ENCODE measurements at places on chromosomes 1 and 21. TPM values are rescaled to one million over a fixed set of nuclear protein-coding genes. Genes with fewer than 3 reads are reported as not detected.

DNA sequence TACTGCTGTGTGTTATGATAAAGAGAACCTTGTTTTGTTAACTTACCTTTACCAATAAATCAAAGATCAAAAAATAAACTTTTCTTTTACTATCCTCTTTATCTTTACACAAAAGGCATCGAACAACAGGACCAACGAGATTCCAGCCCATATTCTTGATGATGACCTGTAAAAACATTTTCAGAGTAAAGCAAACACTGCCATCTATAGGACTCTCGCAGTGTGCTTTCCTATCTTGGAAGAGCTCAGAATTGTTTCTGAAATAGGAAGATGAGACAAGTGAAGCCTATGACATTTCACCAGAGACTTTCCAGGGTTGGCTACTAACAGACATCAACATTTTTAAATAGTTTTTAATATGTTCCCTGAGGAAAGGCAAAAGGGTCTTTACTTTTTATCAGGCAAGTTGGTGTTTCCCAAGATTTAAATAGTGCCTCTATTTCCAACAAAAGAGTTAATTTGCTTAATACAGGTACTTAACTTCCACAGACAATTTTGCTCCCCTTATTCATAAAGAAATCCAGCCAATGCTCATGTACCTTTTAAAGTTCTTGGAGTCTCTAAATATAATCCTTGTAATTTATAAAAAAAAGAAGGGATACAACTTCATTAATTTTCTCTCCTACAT lies 7.3 kb downstream of the GLMN start:
- H3K36me3 ChIP-seq, result peaks cover 3% of the 10 kb centered on the region
- no peaks in the 10 kb centered on the region for H3K27me3 ChIP-seq
- no peak overlapping the region for H3K27ac ChIP-seq
- H3K4me3 ChIP-seq, result no peak overlapping the region

PTPRU gene
- 17.4 TPM for polyA plus RNA-seq

DNA sequence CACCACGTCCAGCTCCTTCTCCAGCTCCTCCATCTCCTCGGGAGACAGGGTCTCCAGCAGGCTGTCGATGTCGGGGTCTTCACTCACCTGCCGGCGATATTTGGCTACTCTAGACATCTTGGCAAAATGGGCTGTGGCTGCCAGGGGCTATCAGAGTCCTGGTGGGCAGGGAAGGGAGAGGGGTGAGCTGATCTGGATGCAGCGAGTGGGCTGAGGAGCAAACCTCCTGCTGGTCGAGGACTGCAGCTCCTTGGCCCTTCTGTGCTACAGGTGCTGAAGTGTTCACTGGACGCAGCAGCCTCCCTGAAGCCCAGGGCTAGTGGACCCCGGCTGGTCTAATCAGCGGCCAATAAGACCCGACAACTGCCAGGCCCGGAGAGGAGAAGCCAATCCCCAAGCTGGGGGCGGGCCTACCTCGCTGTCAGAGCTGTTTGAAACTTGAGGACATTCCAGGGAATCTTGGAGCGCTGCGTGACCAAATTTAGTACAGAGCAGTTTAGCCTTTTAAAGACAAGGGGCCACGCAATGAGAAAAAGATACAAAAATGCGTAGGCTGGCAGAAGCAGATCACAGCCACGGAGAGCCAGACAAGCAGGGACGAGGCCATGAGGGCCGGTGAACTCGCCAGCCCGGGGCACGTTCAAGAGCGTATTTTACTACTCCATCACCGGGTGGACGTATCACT lies at the start of gene LMOD1:
LMOD1 (minus strand) TSS at position 325 of the 685 bp plus-strand sequence; CDS start at position 117, 208 bp downstream.
- peaks cover 11% of the 10 kb centered on the region for H3K4me1 ChIP-seq
- no peaks in the 10 kb centered on the region for H3K36me3 ChIP-seq
- no peaks in the 10 kb centered on the region for H3K27me3 ChIP-seq
- peak within 1 kb of the TSS; percentile 86 for H3K27ac ChIP-seq
- peak within 1 kb of the TSS; percentile 84 for H3K4me3 ChIP-seq

DNA sequence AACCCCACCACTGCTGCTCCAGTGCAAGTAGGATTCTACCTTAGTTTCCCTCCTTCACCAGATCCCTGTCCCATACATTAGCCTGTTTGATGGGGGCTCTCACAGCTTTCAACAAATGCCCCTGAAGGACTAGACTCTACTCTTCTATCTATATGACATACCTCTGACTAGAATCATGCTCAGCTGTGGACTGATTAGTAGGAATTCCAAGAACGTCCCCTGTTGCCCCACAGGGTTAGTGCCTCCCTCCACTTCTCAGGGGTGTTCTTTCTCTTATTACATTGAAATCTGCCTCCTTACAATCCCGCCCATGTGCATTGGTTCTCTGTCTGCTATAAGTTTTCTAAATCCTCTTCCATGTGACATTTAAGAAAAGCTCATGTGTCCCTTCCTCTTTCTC lies 375.9 kb upstream of the DUSP10 start:
- H3K27ac ChIP-seq, result no peak overlapping the region
- no peak for DNase-seq
- no peaks in the 10 kb centered on the region for H3K36me3 ChIP-seq
- H3K27me3 ChIP-seq, result no peaks in the 10 kb centered on the region
- no peaks in the 10 kb centered on the region for H3K4me1 ChIP-seq

- no peak overlapping the region for H3K4me3 ChIP-seq
- no peaks in the 10 kb centered on the region for H3K4me1 ChIP-seq
- H3K36me3 ChIP-seq, result no peaks in the 10 kb centered on the region
- no peak overlapping the region for H3K27ac ChIP-seq
- DNase-seq, result no peak
- no peaks in the 10 kb centered on the region for H3K27me3 ChIP-seq
Measured at GRCh38 chr1:79749607-79750006, 743.1 kb upstream of the ADGRL4 start.

DNA sequence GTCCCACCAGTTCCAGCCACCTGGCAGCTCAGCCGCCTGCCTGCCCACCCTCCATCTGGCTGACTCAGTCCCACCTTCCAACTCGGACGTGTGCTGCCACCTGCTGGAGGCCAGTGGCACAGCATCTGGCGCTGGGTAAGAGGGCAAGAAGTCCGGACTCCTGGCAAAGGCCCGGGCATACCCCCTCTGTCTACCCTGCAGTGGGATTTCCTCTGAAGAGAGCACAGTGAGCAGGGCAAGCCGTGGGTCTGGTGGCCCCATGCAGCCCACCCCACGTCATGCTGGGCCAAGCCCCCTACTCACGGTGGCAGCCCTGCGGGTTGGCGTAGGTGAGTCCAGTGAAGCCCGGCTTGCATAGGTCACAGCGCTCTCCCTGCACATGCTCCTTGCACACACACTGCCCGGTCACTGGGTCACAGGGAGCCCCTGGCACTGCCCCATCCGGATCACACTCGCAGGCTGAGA lies 24.5 kb downstream of the LAMB3 start:
- no peaks in the 10 kb centered on the region for H3K27me3 ChIP-seq
- peak overlapping the region; percentile 60 for H3K4me3 ChIP-seq
- H3K36me3 ChIP-seq, result no peaks in the 10 kb centered on the region
- peak; percentile 80 for DNase-seq

- H3K27me3 ChIP-seq, result no peaks in the 10 kb centered on the region
- no peak overlapping the region for H3K4me3 ChIP-seq
Measured at GRCh38 chr1:6117064-6117463, 63.1 kb downstream of the CHD5 start.

IQGAP3 gene
- polyA plus RNA-seq, result 0.01 TPM

DNA sequence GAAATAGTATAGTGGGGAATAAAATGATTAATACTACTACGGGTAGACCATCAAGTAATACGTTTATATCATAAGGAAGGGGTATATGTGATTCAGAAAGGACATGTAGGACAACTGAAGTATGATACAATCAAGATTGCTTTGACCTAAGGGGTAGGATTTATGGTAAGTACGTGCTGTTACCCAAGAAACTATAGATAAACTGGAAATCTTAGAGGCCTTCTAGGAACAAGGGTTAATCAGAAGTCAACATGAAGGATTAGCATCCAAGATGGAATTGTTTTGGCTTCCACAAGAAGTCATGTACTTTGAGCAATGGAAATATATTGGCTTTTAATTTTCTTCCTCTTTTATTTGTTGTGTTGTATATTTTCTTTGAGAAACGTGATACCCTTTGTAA lies 13.2 kb upstream of the ZMYM4 start:
- H3K36me3 ChIP-seq, result no peaks in the 10 kb centered on the region
- no peak for DNase-seq
- no peak overlapping the region for H3K27ac ChIP-seq
- no peaks in the 10 kb centered on the region for H3K27me3 ChIP-seq

Measured in psoas muscle (tissue), 8 donors.